Activated T-cell treated with anti-CD3 and anti-CD28 coated beads for 4 hours (primary cell): ENCODE measurements at places on chromosomes 7 and 10.

- DNase-seq = no peak
These were observed 17.8 kb downstream of the YKT6 start for GRCh38 chr7:44218418-44219201.

GRCh38 chr7:30164567-30164966 lies 29.8 kb downstream of the MTURN start:
- DNase-seq = no peak

GRCh38 chr10:77001206-77001605 lies 636.4 kb downstream of the KCNMA1 start:
- DNase-seq = no peak

DNA sequence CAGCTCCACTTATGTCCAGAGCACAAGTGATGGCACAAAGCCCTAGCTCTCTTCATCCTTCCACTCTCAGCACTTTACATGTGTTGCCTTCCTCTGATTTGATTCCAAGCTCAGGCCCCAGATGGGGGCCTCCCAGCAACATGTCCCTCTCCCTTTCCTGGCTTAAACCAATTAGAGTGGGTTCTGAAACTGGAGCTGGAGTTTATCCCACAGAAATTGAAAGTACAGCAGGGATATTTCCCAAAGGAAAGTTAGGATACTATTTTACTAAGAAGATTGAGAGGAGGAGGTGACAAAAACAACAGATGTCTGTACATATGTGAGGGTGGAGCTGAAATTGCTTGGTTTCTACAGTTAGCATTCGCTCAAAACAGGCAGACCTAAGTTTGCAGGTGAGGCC lies 724.6 kb downstream of the AUTS2 start:
- DNase-seq = no peak

- DNase-seq = no peak
These were observed 20.6 kb upstream of the HDAC9 start for GRCh38 chr7:18474944-18475343.

DNA sequence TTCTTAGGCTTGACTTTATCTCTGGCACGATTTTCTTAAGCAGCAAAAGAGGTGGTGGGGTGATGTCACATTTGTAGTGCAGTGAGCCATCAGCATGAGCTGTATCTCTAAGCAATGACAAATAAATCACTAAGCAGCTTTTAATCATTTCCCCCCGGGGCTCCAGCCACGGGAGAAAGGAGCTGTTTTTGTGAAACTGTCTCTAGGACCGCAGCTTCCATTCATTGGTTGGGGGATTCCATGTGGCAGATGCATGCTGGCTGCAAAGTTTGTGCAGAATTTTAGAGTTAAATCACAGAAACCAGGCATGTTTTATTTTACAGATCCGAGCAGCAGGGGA lies 464 bp downstream of the KIAA1217 start:
- no peak for DNase-seq

DNA sequence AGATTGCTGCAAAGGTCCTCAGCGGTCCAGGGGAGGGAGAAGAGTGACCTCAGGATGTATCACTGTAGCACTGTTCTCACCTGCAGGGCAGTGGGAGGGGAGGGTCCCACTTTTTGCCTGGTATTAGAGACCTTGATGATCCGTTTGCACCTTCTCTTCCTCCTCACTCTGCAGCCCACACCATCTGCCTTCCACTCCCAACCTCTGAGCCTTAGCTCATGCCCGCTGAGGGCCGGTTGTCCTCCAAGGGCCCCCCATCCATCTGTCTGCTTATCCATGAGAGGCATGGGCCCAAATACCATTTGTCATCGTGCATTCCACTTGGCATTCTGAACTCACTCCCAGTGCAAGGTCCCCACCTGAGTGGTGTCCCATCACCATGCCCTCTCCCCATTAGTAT lies 64.6 kb upstream of the PCBD1 start:
- no peak for DNase-seq

GRCh38 chr10:21750424-21750823 lies 216.4 kb downstream of the MLLT10 start:
- no peak for DNase-seq
